T-helper 17 cell (primary cell): ENCODE measurements at places on chromosomes 2 and 18.
A peak's percentile ranks its signal among the peaks of the same experiment; 100 is the strongest.

DNA sequence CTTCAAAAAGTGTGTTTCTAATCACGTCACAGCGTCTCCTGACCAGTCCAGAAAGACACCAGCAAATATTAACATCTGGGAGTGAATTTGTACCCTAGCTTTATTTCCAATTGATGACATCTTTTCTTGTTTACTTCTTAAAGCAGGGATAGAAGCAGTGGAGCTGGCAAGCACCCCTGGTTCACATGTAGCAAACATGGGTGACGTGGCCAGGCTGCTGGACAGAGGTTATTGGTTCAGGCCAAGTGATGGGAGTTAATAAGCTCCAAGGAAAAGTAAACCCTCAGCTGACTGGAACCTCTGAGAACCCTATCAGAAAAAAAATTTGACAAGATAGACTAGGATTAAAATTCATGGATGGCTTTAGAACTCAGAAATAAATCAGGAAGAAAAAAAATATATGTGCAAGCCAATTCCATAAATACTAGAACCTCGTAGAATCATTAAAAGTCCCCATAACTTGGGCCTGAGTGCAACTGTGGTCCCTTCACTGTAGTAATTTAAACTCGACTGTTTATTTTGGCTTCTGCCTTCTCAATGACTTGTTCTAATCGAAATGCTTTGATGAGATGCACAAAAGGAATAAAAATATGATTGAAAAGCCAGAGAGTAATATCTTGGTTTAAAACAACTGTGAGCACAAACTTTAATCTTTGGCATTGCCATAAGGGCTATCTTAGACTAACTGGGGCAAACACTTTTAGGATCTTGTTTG is 121.5 kb upstream of the CTAGE1 start:
- H3K27me3 ChIP-seq = no peaks in the 10 kb centered on the region
- no peak overlapping the region for H3K27ac ChIP-seq
- no peaks in the 10 kb centered on the region for H3K36me3 ChIP-seq
- no peak for DNase-seq

- no peak overlapping the region for H3K4me3 ChIP-seq
- no peak overlapping the region for H3K27ac ChIP-seq
- DNase-seq = no peak
- no peaks in the 10 kb centered on the region for H3K27me3 ChIP-seq
- H3K4me1 ChIP-seq = no peaks in the 10 kb centered on the region
These were observed 246.1 kb downstream of the NRXN1 start for GRCh38 chr2:50785816-50786215.

GRCh38 chr2:177187631-177188312 is 24.8 kb upstream of the HNRNPA3 start:
- H3K36me3 ChIP-seq = no peaks in the 10 kb centered on the region
- H3K4me3 ChIP-seq = no peak overlapping the region
- peaks cover 3% of the 10 kb centered on the region for H3K4me1 ChIP-seq
- DNase-seq = no peak
- peaks cover 5% of the 10 kb centered on the region for H3K27me3 ChIP-seq
- no peak overlapping the region for H3K27ac ChIP-seq

DNA sequence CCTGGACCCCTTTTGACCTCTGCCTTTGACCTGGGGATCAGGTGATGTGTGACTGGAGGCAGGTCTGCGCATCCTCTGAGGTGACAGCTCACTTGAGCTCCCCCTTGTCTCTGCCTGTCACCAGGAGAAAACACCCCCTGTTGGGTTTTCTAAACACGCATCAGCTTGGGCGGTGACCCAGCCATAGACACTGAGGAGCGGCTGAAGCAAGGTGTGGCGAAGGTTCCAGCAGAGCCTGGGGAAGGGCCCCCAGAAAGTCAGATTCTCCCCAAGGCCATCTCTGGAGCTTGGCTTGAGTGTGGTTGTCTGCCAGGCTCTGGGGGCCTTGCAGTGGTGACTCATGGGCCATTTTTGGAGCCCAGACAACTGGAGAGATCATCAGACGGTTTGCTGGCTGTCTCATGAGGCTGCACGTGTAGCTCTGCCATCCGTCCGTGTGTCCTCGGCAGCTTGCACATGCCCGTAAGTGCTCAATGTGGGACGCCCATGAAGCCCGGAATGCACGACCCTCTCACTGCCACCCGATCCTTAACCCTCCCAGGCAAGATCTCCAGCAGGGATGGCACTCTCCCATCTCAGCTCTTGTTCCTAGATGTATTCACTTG is 29.4 kb downstream of the SIX3 start:
- no peak for DNase-seq
- H3K27ac ChIP-seq = peak overlapping the region; percentile 39
- H3K4me1 ChIP-seq = peaks cover 4% of the 10 kb centered on the region
- peaks cover 9% of the 10 kb centered on the region for H3K36me3 ChIP-seq
- no peak overlapping the region for H3K4me3 ChIP-seq

DNA sequence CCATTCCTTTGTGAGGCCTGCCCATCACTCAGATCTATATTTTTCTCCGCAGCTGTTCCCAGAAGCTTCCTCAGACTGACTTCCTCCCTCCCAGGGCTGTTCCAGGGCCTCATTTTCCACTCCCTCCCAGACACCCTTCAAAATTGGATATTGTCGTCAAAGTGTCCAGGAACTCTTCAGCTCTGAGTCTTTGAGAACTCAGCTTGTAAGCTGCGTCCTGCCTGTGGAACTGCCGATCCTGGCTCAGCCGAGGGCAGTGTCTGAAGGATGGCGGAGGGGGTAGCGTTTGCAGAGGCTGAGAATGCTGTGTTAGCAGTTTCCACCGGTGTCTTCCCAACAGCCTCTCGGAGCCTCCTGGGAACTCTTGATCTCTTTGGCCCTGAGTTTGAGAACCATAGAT is 27.1 kb downstream of the NCK2 start:
- H3K27me3 ChIP-seq = no peaks in the 10 kb centered on the region
- H3K27ac ChIP-seq = peak overlapping the region; percentile 96
- peak overlapping the region; percentile 19 for H3K4me3 ChIP-seq
- H3K4me1 ChIP-seq = peaks cover 78% of the 10 kb centered on the region
- H3K36me3 ChIP-seq = peaks cover 8% of the 10 kb centered on the region

DNA sequence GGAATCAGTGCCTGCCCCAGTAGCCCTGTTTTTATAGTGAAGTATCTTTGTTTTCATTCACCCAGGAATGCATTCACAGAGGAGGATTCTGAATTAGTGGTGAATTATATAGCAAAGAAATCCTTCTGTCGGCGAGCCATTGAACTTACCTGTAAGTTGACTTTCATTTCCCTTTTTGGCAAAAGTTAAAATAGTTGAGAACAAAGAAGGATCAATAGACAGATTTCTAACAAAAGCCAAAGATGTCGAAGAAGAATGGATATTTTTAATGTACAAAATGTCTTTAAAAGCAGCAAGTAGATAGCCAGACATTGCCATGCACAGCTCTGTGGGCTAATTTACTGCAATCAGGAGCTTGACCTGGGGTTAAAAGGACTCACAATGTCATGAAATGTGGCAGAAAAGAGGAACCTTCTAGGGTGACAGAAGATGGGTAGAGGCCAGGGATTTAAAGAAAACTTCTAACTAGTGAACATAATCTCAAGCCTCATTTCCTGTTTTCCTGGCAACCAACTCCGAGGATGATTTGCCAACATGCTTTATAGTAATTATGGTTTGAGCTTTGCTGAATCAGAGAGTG is 53.8 kb upstream of the TMEM87B start:
- H3K27ac ChIP-seq = no peak overlapping the region
- H3K36me3 ChIP-seq = no peaks in the 10 kb centered on the region
- H3K27me3 ChIP-seq = no peaks in the 10 kb centered on the region
- DNase-seq = no peak
- no peaks in the 10 kb centered on the region for H3K4me1 ChIP-seq
- H3K4me3 ChIP-seq = no peak overlapping the region

DNA sequence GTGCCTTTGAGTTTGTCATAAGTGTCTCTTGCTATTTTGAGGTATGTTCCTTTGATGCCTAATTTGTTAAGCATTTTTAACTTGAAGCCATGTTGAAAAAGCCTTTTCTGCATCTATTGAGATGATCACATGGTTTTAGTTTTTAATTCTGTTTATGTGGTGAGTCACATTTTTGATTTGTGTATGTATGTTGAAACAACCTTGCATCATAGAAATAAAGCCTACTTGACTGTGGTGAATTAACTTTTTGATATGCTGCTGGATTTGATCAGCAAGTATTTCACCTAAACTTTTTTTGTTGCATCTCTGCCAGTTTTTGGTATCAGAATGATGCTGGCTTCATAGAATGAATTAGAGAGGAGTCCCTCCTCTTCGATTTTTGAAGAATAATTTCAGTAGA is 469.7 kb downstream of the CDH2 start:
- H3K4me1 ChIP-seq = no peaks in the 10 kb centered on the region
- H3K4me3 ChIP-seq = no peak overlapping the region
- no peak for DNase-seq
- H3K36me3 ChIP-seq = no peaks in the 10 kb centered on the region
- no peak overlapping the region for H3K27ac ChIP-seq

GRCh38 chr2:65043001-65043400 is 13.2 kb upstream of the CEP68 start:
- H3K4me3 ChIP-seq = no peak overlapping the region
- H3K27ac ChIP-seq = no peak overlapping the region
- peaks cover 6% of the 10 kb centered on the region for H3K36me3 ChIP-seq
- peaks cover 9% of the 10 kb centered on the region for H3K4me1 ChIP-seq

DNA sequence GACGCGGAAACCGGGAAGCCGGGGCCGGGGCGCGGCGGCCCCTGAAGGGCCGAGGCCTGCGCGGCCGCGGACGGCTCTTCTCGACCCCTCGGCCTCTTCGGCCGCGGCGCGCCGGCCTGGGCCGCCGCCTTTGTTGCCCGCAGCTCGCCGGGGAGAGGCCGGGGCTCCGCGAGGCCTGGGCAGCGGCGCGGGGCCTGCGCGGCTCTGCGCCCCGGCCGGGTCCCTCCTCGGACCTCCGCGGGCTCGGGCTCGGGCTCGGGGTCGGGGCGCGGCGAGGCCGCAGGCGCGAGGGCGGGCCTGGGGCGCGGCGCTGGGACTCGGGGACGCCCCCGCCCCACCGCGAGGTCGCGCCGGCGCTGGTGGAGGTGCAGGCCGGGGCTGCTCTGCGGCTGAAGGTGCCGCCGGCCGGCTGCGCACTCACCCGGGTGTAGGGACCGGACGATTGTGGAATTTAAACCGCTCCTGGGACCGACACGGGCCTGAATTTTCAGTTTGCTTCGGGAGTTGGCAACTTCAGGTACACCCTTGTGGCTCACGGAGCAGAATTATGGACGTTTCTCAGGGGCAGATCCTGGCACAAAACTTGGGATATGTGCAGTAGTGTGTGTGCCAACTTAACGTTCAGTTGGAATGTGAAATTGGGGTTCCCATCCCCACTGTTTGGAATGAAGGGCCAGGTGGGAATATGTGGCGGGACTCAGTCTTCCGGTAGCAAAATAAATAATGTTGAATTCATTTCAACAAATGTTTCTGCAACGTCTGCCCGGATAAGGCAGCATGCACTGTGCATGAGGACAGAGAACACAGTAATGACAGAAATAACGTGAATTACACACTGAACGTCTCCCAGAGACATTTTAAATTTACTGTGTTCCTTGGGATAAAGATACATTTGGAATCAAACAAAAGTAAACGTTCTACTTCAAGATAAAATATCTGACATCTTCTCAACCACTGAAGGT is 787 bp downstream of the SOCS6 start:
- DNase-seq = no peak
- no peaks in the 10 kb centered on the region for H3K4me1 ChIP-seq
- H3K27ac ChIP-seq = no peak overlapping the region
- H3K4me3 ChIP-seq = peak overlapping the region; percentile 87
- peaks cover 54% of the 10 kb centered on the region for H3K27me3 ChIP-seq

DNA sequence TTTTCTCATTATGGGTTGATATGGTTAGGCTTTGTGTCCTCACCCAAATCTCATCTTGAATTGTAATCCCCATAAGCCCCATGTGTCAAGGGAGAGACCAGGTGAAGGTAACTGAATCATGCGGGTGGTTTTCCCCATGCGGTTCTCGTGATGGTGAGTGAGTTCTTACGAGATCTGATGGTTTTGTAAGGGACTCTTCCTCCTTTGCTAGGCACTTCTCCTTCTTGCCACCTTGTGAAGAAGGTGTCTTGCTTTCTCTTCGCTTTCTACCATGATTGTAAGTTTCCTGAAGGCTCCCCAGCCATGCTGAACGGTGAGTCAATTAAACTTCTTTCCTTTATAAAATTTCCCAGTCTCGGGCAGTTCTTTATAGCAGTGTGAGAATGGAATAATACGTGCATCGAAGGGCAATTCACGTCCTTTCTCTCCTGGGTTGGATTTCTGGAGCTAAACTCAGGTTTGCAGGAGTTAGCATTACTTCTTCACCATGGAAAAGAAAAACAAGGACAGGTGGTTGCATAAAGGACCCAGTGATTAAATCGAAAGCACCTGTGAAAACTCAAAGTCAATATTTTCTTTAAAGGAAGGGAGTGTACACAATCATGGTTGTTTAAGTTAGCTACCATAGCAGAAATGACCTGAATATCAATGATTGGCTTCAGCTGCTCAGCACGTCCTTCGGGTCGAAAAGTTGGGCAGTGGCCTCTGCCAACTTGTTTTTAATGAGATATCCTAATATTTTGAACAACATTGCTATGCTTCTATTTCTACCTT is 54.1 kb downstream of the CDC42EP3 start:
- H3K27me3 ChIP-seq = no peaks in the 10 kb centered on the region
- H3K36me3 ChIP-seq = peaks cover 2% of the 10 kb centered on the region
- H3K4me1 ChIP-seq = peaks cover 58% of the 10 kb centered on the region

DNA sequence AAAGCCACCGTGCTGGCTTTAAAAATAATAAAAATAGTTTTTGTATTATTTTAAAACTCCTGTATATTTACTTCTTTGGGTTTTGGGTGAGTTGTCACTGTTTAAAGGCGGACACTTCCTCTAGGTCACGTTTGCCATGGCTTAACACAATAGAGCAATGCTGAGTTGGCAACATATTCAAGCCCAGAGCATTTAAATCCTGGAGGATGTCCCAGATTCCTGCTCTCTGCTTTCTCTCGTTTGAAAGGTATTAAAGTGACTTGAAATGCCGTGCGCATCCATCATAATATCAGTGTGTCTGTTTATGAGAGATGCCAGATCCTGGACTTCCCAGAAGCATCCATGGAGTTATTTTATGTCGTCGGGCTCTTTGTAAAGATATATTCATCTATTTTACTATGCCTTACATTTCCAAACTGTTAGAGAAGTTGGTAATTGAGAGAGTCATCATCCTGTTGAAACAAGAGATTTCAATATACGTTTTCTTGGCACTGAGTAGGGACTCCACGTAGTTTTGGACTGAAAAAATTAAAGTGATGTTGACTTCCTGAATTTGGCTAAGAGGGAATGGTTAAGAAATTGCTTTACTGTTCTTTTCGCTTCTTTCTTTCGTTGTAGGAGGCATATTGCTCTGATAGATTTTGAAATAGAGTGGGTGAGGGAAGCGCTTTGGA is 150.6 kb downstream of the ZNF236 start:
- no peaks in the 10 kb centered on the region for H3K36me3 ChIP-seq
- peaks cover 5% of the 10 kb centered on the region for H3K4me1 ChIP-seq
- H3K27ac ChIP-seq = no peak overlapping the region

DNA sequence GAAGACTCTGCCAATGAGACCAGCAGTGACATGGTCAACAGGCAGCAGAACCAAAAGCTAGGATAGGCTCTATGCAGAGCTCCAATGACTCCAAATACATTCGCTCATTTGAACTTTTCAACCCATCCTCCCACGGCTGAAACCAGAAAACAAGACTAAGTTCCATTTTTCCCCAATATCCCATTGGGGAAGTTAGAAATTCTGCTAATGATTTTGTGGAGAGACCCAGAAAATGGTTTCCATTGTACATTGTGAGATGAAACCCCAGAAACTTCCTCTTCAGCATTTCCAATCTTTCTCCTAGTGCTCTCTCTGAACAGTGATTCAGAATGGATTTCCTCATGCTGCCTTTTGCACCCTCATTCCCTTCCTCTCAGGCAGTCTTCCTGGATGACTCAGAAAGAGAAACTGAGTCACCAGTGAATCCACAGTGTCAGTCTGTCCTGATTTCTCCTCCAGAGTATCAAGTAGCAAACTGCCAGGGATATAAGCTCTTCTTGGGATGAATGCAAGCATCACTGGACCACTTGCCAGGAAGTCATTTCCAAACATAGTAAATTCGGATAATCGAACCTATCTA is 467.7 kb upstream of the ID2 start:
- no peaks in the 10 kb centered on the region for H3K27me3 ChIP-seq
- H3K4me1 ChIP-seq = peaks cover 1% of the 10 kb centered on the region
- DNase-seq = no peak
- no peak overlapping the region for H3K27ac ChIP-seq
